ENCODE measurements at places on chromosomes 1 and 21.

DNA sequence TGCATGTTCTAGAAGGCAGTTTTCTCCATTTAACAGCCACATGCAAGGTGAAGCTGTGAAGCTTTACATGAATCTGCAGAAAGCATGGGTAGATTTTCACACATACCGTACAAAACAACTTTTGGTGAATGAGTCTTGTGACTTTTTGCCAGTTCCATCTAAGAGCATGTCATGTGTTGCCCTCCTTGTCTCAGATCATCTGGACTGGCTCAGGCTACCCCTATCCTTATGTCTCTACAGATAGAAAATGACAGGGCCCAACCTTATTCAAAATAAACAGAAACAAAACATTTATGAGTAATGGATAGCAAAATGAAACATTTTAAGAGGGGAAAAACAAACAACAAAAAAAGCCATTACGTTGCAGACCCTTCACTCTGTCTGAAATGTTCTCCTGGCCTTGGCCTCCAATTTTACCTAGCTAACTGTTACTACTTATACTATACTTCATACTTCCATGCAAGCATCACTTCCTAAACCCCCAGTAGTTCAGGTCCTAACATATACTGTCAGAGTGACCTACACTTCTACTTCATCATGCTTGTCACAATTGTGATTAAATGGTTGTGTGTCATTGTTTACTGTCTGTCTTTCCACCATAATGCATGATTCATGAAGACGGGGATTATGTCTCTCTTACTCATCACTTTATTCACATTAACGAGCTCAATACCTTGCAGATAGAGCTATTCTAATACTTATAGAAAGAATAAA, 39.0 kb downstream of the LRRC8C start:
- DNase-seq: peak; percentile 57

GRCh38 chr1:75768016-75768415, 18.0 kb upstream of the RABGGTB start:
- peak; percentile 43 for DNase-seq

DNA sequence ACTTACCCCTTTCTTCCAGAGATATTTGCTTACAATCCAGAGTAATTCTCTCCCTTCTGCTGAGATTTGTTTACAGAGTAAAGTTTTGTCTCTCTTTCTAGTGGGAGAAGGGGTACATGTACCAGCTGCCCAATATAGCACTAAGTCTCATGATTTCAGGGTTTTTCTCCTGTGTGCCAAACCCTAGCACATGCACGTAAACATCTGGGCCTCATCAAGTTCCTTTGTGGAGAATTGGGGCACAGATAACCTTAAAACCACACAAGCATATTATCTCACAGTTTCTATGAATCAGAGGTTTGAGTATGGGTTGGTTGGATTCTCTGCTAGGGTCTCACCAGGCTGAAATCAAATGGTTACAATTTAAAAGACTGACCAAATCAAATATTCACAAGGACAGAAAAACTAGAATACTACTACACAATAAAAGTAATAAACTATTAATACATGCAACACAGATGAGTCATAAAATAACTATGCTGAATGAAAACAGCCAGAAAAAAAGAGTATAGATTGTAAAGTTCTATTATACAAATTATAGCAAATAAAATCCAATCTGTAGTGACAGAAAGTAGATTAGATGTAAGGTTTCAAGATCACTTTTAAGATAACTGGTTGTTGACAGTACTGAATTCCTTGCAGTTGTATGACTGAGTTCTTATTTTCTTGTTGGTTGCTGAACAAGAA, 347.4 kb upstream of the PTBP2 start:
- peak; percentile 32 for DNase-seq

DNA sequence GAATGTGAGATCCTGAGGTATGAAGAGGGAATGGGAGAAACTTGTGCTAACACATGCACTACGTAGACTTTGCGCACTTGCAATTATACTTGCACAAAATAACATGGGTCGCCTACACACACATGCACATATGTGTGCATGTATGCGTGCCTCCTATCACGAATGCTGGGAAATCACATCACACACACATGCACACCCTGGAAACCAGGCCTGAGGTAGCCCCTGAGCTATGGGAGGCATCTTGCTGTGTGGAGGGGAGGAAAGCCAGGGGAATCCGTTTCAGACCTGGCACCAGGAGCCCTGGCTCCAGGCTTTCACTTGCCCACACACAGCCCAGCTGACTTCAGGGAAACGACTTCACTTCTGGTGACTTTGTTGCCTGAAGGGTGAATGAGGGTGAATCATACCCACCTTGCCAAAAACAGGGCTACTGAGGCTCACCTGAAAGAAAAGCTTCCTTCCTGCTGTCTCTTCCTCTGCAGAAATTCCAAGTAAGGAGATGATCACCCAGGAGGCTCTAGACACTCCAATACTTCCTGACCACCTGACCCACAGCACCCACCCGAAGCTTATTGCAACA, 136.0 kb upstream of the NGF start:
- no peak for DNase-seq

DNA sequence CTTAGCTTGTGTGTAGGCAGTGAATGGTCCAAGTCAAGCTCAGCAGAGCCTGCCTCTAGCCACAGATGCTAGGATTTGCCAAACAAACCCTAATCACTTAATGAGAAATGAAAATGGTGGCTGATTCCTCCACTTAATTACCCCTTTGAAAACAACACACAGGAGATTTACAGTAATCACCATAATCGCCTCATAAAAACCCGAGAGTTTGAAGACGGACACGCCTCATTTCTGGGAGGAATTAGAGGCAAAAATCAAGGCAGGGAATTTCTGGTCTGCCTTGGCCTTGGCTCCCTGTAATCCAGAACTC, 16.3 kb upstream of the FOXE3 start:
- DNase-seq: no peak

DNA sequence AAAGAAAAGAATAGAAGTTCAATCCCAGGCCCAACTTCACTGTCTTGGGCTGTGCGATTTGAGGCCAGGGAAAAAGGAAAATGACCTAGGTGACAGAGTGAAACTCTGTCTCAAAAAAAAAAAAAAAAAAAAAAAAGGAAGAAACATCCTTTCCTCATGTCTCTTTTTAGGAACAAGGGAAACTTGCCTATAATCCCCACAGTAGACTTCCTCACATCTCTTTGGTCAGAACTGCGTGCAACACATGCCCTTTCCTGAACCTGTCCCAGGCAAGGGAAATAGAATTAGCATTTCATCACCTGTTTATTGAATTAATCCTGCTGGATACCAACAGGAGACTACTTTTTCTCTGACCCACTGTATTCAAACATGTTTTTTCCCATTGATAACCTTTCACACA, 2.3 kb downstream of the DCST1 start:
- DNase-seq: no peak

GRCh38 chr1:10612436-10613160, 137.8 kb downstream of the PEX14 start:
- no peak for DNase-seq

DNA sequence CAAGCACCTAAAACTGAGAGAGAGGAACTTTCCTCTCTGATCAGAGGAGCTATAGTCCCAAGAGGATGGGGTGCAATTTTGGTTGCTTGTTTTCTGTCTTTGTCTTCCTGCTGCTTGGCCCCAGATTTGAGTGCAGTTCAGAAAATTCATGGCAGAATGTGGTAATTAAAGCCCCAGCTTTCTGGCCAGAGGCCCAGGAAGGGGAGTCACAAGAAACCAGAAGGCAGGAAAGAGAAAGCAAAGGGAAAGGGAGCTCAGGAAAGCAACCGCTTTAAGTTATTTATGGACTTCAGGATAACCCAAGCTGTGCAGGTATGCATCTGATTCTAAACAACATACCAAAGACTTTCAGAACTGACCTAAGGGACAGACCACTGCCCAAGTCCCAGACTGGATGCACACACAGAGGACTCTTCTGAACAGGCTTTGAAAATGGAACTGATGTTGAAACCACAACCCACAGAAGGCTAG, 88.8 kb downstream of the ST3GAL3 start:
- DNase-seq: peak; percentile 79

- DNase-seq: no peak
Observed at GRCh38 chr21:30646904-30647414, 4.3 kb downstream of the KRTAP20-3 start.

GRCh38 chr1:25619101-25619890, 2.7 kb downstream of the MAN1C1 start:
- DNase-seq: no peak

GRCh38 chr1:162973381-162973795, 95.8 kb upstream of the RGS4 start:
- peak; percentile 95 for DNase-seq

- DNase-seq: peak; percentile 2
Observed at GRCh38 chr1:228555074-228555994, 68.2 kb downstream of the RNF187 start.

All from EH (cell line).